ENCODE measurements at places on chromosomes 6 and 20. TPM values are rescaled to one million over a fixed set of nuclear protein-coding genes. Genes with fewer than 3 reads are reported as not detected.

The TPD52L2 gene
- 62.3 TPM for total RNA-seq

The SLC12A5 gene
- not detected for total RNA-seq

The AHI1 gene
- total RNA-seq: 16.2 TPM

The OR2B6 gene
- not detected for total RNA-seq

The LINC00237 gene
- total RNA-seq: not detected

The PKHD1 gene
- total RNA-seq: 0.60 TPM

The PPP1R3G gene
- 1.2 TPM for total RNA-seq

- no peaks in the 10 kb centered on the region for H3K27me3 ChIP-seq
- H3K27ac ChIP-seq: peak overlapping the region; percentile 58
- peak; percentile 26 for DNase-seq
- H3K4me3 ChIP-seq: no peak overlapping the region
- peaks cover 35% of the 10 kb centered on the region for H3K4me1 ChIP-seq
- H3K36me3 ChIP-seq: no peaks in the 10 kb centered on the region
These were observed 58.1 kb downstream of the RPRD1B start for GRCh38 chr20:38091441-38092216.

GRCh38 chr20:19661717-19662636 is 96.1 kb upstream of the RIN2 start:
- H3K4me3 ChIP-seq: no peak overlapping the region
- no peak overlapping the region for H3K27ac ChIP-seq
- no peaks in the 10 kb centered on the region for H3K36me3 ChIP-seq

DNA sequence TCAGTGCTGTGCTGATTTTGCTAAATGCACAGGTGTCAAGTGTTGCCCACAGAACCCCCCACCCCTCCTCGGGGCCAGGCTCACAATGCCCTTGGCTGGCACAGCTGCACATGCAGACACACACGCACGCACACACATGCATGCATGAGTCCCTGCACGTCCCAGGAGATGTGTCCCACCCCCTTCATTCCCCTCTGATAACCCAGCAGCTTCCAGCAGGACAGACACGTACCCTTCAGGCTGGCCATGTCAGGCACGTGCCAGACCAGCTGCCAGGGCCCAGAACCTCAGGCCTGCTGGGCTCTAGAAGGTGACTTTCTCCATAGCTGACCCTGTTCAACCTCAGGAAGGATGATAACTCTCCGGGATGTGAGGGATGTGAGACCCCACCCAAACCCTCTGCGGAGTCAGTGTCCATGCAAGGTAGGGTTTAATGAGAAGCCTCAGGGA is 44.4 kb downstream of the MRPL14 start:
- no peaks in the 10 kb centered on the region for H3K36me3 ChIP-seq
- no peaks in the 10 kb centered on the region for H3K27me3 ChIP-seq
- H3K27ac ChIP-seq: no peak overlapping the region
- DNase-seq: no peak

- DNase-seq: no peak
- H3K27ac ChIP-seq: no peak overlapping the region
- H3K27me3 ChIP-seq: no peaks in the 10 kb centered on the region
- H3K4me3 ChIP-seq: no peak overlapping the region
- H3K36me3 ChIP-seq: no peaks in the 10 kb centered on the region
These were observed 235.7 kb downstream of the DOK5 start for GRCh38 chr20:54711071-54711470.

DNA sequence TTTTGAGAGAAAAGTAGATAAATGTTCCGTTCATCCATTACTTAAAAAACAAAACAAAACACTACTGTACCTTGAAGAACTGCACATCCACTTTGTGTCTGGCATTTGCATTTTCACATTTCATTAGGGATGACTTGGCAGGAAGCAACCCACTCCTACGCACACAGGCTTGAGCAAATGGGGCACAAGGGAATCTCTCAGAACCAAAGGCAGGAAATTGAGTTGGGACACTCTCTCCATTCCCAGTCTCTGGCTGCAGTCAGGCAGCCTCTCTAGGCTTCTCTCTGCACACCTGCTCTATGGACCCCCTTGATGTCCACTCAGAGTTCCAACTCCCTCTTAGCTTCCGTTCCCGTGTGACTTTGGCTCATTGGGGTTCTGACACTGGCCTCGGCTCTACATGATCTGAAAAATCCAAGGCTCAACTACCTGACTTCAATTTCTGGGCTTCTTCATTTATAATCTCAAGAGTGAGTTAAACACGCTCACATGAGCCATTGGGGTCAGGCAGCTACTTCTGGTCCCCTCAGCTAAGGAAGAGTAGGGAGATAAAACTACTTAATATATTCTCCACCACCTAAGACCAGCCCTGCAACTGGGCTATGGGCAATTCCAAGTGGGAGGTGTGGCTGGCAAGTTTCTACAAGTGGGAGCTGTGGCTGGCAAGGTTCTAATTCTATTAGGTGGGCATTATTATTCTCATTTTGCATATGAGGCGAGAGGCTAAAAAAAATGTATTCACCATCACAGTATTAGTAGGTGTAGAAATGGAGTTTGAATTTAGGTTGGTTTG is 251.9 kb downstream of the SOD2 start:
- H3K4me3 ChIP-seq: no peak overlapping the region
- no peaks in the 10 kb centered on the region for H3K27me3 ChIP-seq
- no peak for DNase-seq

DNA sequence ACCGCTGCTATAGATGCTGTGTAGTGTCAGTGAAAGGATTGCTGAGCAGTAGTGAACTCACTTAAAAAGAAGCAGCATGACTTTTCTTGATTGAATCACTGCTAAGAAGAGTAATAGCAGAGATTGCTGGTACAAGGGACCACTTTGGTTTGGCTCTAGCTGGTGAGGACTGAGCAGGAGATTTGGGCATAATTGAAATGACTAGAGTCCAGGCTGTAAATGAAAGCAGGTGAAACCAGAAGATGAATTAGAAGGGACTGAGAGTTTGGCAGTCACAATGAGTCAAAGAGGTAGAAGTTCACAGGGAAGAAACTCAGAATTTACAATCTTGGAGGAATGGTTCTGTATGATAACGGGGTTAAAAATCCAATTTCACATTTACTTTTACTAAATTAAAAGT is 19.1 kb upstream of the REV3L start:
- no peak overlapping the region for H3K27ac ChIP-seq
- DNase-seq: no peak
- no peaks in the 10 kb centered on the region for H3K36me3 ChIP-seq
- no peak overlapping the region for H3K4me3 ChIP-seq
- no peaks in the 10 kb centered on the region for H3K4me1 ChIP-seq

DNA sequence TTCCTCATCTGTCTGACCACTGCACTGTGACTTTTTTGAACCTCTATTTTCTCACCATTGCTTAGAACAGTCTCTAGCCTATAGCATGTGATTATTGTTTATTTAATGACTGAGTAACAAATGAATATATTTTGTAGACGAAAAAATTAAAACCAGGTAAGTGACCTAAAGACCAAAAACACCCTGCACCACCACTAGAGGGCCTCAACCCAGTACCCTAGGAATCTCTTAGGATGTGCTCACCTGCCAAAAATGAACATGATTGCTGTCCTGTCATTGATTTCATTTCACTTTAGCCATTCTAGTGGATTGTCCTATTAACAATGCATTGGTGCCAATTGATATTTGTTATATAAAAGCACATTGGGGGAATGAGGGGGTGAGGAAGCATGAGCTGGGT is 199.1 kb downstream of the COL9A1 start:
- H3K27me3 ChIP-seq: no peaks in the 10 kb centered on the region
- H3K4me3 ChIP-seq: no peak overlapping the region
- no peak overlapping the region for H3K27ac ChIP-seq
- no peaks in the 10 kb centered on the region for H3K36me3 ChIP-seq
- DNase-seq: no peak

DNA sequence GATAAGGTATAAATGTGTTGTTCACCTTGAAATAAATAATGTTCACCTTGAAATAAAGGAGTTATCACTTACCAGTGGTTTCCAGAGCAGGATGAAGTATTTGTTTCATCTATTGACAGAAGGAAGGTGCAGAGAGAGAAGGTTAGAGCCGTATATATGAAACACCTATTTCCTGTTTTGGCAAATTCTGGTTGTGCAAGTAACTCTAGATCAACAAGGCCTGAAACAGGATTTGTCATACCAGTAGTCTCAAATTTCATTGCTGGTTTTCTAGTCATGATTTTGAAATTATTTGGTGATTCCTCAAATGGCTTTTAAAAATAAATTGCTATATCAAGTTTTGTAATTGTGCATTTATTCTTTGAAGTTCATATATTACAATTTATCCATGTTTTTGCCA is at the start of gene CRISP3:
CRISP3 (minus strand) TSS at position 130 of the 400 bp plus-strand sequence; CDS start at position 109, 21 bp downstream.
- H3K36me3 ChIP-seq: no peaks in the 10 kb centered on the region
- no peak within 1 kb of the TSS for H3K27ac ChIP-seq
- no peaks in the 10 kb centered on the region for H3K27me3 ChIP-seq

DNA sequence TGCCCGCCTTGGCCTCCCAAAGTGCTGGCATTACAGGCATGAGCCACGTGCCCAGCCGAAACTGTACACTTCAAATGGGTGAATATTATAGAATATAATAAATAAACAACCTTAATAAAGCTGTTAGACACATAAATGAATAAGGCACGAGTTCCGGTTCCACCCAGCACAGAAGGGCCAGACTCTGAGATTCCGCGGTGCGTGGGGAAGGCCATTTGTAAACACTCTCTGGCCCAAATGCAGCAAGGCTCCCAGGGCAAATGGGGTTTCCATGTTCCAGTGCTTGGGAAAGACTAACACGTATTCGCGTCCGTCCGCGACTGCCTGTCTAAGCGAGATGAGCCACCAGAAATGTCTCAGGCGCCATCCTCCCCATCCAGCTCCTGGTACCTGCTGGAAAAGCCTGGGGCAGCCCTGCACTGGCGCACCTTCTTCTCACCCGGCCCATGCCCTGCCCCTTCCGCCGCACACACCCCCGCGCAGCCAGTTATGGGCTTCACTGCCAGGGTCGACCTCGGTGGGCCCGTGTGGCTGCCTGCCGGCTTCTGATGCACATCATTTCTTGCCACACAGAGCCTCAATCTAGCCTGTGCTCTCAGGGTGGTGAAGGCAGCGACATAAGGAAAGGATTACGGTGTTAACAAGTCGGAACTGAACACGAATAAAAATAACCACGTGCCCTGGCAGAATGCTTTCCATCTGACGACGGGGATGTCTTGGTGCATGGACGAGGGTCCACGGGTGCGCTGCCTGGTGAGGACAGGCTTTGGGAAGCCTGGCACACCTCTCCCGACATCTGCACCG is 5.5 kb upstream of the LSM14B start:
- no peak for DNase-seq
- no peak overlapping the region for H3K27ac ChIP-seq
- peaks cover 10% of the 10 kb centered on the region for H3K4me1 ChIP-seq

GRCh38 chr6:158647501-158647900 is 2.4 kb upstream of the SYTL3 start:
- H3K36me3 ChIP-seq: no peaks in the 10 kb centered on the region
- no peak overlapping the region for H3K4me3 ChIP-seq
- no peak overlapping the region for H3K27ac ChIP-seq
- H3K4me1 ChIP-seq: peaks cover 19% of the 10 kb centered on the region

DNA sequence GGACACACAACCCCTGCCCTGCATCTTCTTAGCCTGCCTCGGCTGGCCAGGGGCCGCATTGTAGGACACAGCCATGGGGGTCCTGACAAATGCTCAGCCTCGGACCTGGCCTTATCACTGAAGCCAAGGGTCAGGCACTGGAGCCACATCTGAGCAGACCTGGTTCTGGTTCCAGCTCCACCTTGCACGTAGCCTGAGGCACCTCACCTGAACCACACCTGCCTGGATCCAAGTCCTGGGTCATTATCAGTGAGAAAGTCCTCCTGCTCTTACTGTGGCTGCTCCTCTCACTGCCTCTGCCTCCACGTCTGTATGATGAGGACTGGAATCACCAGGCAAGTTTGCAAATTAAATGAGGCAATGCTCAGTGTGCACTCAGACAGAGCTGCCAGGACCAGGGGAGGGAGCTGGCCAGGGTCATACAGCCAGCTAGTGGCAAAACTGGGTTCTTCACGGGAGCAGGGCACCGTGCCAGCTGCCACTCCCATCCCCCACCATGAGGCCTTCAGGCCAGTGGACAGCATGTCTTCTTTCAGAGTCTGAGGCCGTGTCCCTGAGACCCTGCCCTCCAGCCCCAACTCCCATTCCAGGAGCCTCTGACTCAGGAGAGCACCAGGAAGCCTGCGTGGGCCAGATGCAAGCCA is 40.2 kb downstream of the MRPL14 start:
- DNase-seq: no peak
- no peaks in the 10 kb centered on the region for H3K4me1 ChIP-seq
- no peaks in the 10 kb centered on the region for H3K36me3 ChIP-seq
- no peaks in the 10 kb centered on the region for H3K27me3 ChIP-seq

GRCh38 chr20:18404172-18404571 is 62.7 kb downstream of the DZANK1 start:
- no peak overlapping the region for H3K27ac ChIP-seq
- H3K27me3 ChIP-seq: no peaks in the 10 kb centered on the region
- DNase-seq: no peak
- no peak overlapping the region for H3K4me3 ChIP-seq
- H3K36me3 ChIP-seq: no peaks in the 10 kb centered on the region

DNA sequence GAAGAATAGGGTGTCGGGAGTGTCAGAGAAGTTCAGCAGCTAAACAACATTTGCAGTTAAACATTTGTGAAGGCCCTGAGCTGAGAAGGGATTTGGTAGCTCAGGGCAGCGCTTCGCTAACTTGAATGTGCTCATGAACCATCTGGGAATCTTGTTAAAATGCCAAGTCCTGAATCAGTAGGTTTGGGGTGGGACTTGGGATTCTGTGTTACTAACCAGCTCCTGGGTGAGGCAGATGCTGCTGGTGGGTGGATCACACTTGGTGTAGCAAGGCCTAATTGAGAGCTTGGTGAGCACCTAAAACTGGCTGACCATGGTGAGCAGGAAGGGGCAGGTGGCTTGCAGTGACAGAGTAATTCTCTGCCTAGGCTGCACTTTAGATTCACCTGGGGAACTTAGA is 5.9 kb downstream of the PTPRA start:
- DNase-seq: no peak
- H3K27ac ChIP-seq: no peak overlapping the region
- H3K4me1 ChIP-seq: no peaks in the 10 kb centered on the region
- H3K27me3 ChIP-seq: no peaks in the 10 kb centered on the region
- H3K4me3 ChIP-seq: no peak overlapping the region
- no peaks in the 10 kb centered on the region for H3K36me3 ChIP-seq

- H3K27ac ChIP-seq: no peak overlapping the region
- peaks cover 64% of the 10 kb centered on the region for H3K36me3 ChIP-seq
- DNase-seq: no peak
- no peaks in the 10 kb centered on the region for H3K27me3 ChIP-seq
These were observed 5.1 kb downstream of the SYNCRIP start for GRCh38 chr6:85637579-85637978.

- no peak overlapping the region for H3K27ac ChIP-seq
- no peaks in the 10 kb centered on the region for H3K4me1 ChIP-seq
- no peak overlapping the region for H3K4me3 ChIP-seq
- H3K27me3 ChIP-seq: no peaks in the 10 kb centered on the region
- H3K36me3 ChIP-seq: no peaks in the 10 kb centered on the region
These were observed 81.0 kb upstream of the SNX9 start for GRCh38 chr6:157741948-157742556.
